Endothelial cell of umbilical vein (primary cell): ENCODE measurements at places on chromosomes 6 and 20. TPM values are rescaled to one million over a fixed set of nuclear protein-coding genes. Genes with fewer than 3 reads are reported as not detected.

GRCh38 chr6:155521719-155522118 lies 66.1 kb upstream of the NOX3 start:
- DNase-seq: no peak
- H3K4me3 ChIP-seq: no peak overlapping the region
- H3K27me3 ChIP-seq: no peaks in the 10 kb centered on the region
- H3K4me1 ChIP-seq: peaks cover 5% of the 10 kb centered on the region
- H3K27ac ChIP-seq: no peak overlapping the region

DNA sequence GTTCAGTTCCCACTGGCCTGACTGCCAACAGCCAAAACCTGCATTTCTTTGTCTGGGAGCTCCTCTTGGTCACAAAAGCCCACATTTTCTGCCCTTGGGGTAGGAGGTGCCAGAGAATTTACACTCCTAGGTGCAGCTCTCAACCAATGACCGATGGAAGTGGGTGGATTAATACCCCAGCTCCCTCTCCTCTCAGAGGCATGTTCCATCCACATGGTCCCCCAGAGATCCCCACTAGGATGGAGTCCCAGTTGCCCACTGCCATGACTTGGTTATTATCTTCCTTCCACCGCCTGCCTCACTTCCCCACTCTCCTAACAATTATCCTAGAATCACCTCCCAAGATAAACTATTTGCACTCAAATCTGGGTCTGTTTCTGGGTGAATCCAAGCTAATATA lies 111.1 kb upstream of the RIN2 start:
- no peaks in the 10 kb centered on the region for H3K4me1 ChIP-seq
- H3K4me3 ChIP-seq: no peak overlapping the region
- DNase-seq: no peak
- peaks cover 4% of the 10 kb centered on the region for H3K27me3 ChIP-seq
- H3K27ac ChIP-seq: no peak overlapping the region

LY6G6F gene
- not detected in 2 replicates for total RNA-seq

CST5 gene
- total RNA-seq: not detected in 2 replicates

TREM1 gene
- not detected in 2 replicates for total RNA-seq
